ENCODE measurements at places on chromosomes 12 and 14. TPM values are rescaled to one million over a fixed set of nuclear protein-coding genes. Genes with fewer than 3 reads are reported as not detected.

Gene FGF6
- not detected for total RNA-seq

Gene KRT77
- total RNA-seq = not detected

Gene METTL17
- total RNA-seq = 32.8 TPM

Gene NID2
- 102 TPM for total RNA-seq

Gene SMCO2
- not detected for total RNA-seq

Gene NRDE2
- total RNA-seq = 9.3 TPM

Gene ATP5MC2
- total RNA-seq = 361 TPM

Gene KRT6B
- not detected for total RNA-seq

Gene SP1
- 45.0 TPM for total RNA-seq

Gene LALBA
- not detected for total RNA-seq

Gene PLCZ1
- not detected for total RNA-seq

Gene PRH2
- 0.28 TPM for total RNA-seq

Gene TRPV4
- total RNA-seq = 1.1 TPM

Gene SLC10A1
- total RNA-seq = not detected

Gene SMIM41
- not detected for total RNA-seq

Gene TSPAN19
- total RNA-seq = not detected

Gene TUBA1C
- 1,420 TPM for total RNA-seq

Gene DHH
- under 0.01 TPM for total RNA-seq

Gene MYH7
- not detected for total RNA-seq

Gene MANSC4
- total RNA-seq = not detected

Gene SRP54
- total RNA-seq = 63.3 TPM

Gene KLRK1
- not detected for total RNA-seq

Gene IL26
- not detected for total RNA-seq

Gene C12orf50
- total RNA-seq = not detected
